ENCODE measurements at places on chromosomes 1 and 21. TPM values are rescaled to one million over a fixed set of nuclear protein-coding genes. Genes with fewer than 3 reads are reported as not detected.
A peak's percentile ranks its signal among the peaks of the same experiment; 100 is the strongest.

DNA sequence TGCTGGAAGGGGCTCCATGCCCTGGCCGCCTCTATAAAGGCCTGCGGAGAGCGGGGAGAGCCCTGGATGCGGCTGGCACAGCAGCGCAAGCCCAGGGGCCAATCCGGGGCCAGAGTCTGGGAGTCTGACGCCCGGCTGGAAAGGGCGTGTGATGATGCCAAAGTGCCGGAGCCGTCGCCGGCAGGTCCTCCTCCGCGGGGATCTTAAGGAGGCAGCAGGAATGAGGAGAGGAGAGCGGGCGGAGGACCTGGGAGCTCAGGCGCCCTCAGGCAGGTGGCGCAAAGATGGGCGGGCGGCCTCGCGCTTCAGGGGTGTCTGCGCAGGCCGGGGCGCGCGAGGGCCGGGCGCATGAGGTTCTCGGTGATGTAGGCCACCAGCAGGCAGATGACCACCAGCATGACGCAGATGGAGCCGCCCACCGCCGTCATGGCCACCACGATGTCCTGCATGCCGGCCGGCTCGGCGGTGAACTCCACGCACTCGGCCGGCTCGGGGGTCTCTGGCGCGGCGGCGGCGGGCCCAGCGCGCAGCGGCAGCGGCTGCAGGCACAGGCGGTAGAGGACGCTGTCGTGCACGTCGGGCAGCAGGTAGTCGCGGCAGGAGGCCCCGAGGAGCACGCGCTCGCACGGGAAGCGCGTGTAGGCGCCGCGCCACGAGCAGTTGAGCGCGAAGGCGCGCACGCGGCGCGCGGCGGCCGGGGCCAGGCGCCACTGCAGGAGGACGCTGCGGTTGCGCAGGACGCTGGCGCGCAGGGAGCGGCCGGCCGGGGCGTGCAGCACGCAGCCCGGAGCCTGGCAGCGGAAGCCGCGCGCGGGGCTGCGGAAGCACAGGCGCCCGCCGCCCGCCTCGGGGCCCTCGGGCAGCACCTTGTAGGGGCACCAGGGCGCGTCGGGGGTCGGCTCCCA lies 653 bp downstream of the FNDC10 start:
- peaks cover 31% of the 10 kb centered on the region for H3K27me3 ChIP-seq
- peaks cover 46% of the 10 kb centered on the region for H3K4me1 ChIP-seq
- H3K4me3 ChIP-seq: peak overlapping the region; percentile 21
- no peak overlapping the region for H3K27ac ChIP-seq
- DNase-seq: peak; percentile 63

DNA sequence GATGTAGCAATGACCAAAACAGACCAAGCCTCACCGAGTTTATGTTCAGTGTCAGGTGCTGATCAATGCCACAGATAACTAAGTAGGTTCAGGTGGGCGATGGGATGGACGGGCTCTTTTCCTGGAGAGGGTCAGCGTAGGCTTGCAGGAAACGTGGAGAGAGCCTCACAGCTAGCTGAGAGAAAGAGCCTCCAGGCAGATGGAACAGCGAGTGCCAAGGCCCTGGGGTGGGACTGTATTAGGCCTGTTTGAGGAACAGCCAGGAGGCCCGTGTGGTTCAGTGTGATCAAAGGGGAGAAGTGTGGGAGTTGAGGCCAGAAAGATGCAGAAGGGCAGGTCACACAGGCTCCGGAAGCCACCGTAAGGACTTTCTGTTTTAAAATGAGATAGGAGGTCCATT lies 7.3 kb upstream of the UTS2 start:
- H3K27me3 ChIP-seq: no peaks in the 10 kb centered on the region
- H3K36me3 ChIP-seq: no peaks in the 10 kb centered on the region
- no peaks in the 10 kb centered on the region for H3K4me1 ChIP-seq
- H3K4me3 ChIP-seq: no peak overlapping the region

GRCh38 chr21:24955275-24955961 lies 651.9 kb downstream of the MRPL39 start:
- H3K27ac ChIP-seq: no peak overlapping the region
- no peak for DNase-seq
- no peaks in the 10 kb centered on the region for H3K27me3 ChIP-seq
- H3K36me3 ChIP-seq: no peaks in the 10 kb centered on the region
- H3K4me1 ChIP-seq: no peaks in the 10 kb centered on the region

GRCh38 chr1:233089251-233089650 lies 138.8 kb downstream of the NTPCR start:
- DNase-seq: no peak
- no peaks in the 10 kb centered on the region for H3K27me3 ChIP-seq
- no peak overlapping the region for H3K27ac ChIP-seq
- H3K4me3 ChIP-seq: no peak overlapping the region
- peaks cover 6% of the 10 kb centered on the region for H3K4me1 ChIP-seq
- no peaks in the 10 kb centered on the region for H3K36me3 ChIP-seq

GRCh38 chr21:45449658-45450422 lies 44.9 kb downstream of the COL18A1 start:
- no peak for DNase-seq
- no peak overlapping the region for H3K4me3 ChIP-seq
- peaks cover 29% of the 10 kb centered on the region for H3K4me1 ChIP-seq
- H3K27ac ChIP-seq: no peak overlapping the region

GRCh38 chr1:184299406-184299790 lies 87.4 kb upstream of the C1orf21 start:
- no peak overlapping the region for H3K27ac ChIP-seq
- no peaks in the 10 kb centered on the region for H3K36me3 ChIP-seq
- H3K27me3 ChIP-seq: no peaks in the 10 kb centered on the region
- DNase-seq: no peak
- peaks cover 18% of the 10 kb centered on the region for H3K4me1 ChIP-seq

- peaks cover 10% of the 10 kb centered on the region for H3K4me1 ChIP-seq
- H3K27me3 ChIP-seq: no peaks in the 10 kb centered on the region
- H3K27ac ChIP-seq: no peak overlapping the region
- no peak overlapping the region for H3K4me3 ChIP-seq
Measured at GRCh38 chr1:184408580-184408979, 21.8 kb downstream of the C1orf21 start.

DNA sequence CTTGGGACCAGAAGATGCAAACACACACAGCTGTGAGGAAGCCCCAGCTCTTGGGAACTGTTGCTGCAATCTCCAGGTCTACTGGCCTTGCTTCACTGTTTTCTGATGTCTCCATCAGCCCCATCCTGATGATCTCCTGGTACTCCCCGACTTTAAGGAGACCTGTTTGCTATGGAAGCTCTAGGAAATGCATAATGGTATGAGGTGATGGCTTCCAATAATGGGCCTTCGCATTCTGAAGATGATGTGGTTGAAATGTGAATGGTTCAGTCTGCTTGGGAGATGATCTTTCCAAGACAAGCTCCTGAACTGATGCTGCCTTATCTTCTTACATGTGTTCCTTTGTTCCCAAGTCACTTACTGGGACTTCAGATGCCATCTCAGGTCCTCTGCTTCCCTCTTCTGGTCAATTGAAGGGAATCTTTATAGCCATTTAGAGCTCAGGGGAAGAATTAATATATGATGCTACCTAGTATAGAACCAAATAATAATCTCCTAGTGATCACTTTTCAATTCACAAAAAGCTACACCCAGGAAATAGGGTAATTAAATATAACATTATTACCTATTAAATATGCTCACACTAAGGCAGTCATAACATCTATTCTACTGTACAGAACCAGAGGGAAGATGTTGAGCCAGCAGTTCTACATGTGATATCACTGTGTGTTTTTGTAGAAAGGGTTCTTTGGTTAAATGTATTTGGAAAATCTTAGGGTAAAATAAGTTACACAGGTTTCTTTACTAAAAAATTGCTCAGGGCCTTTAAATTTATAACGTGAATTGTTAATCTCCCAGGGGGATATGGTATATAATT lies 73.9 kb upstream of the VTCN1 start:
- H3K4me3 ChIP-seq: no peak overlapping the region
- H3K27me3 ChIP-seq: no peaks in the 10 kb centered on the region
- H3K27ac ChIP-seq: no peak overlapping the region
- H3K4me1 ChIP-seq: no peaks in the 10 kb centered on the region

DNA sequence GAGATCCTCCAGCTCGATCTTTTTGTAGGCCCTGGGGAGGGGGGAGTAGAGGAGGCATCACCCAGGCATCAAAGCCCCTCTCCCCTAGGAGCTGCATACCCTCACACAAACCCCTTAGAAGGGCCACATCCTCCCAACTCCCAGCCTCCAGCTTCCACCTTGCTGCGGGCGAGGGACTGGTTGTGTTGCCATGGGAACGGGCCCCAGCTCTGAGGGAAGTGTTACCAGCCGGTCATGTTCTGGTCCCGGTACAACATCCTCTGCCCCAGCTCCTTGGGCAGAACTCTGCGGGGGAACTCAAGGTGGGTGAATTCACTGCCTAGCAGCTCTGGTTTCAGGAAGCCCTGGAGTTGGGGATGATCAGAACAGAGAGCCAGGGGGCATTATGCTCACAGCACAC lies 4.1 kb downstream of the PPM1J start:
- no peak overlapping the region for H3K27ac ChIP-seq
- H3K27me3 ChIP-seq: peaks cover 14% of the 10 kb centered on the region
- DNase-seq: no peak
- H3K4me1 ChIP-seq: peaks cover 46% of the 10 kb centered on the region
- peaks cover 2% of the 10 kb centered on the region for H3K36me3 ChIP-seq

GRCh38 chr21:37675202-37675801 lies 241.0 kb downstream of the KCNJ6 start:
- peaks cover 4% of the 10 kb centered on the region for H3K4me1 ChIP-seq
- no peaks in the 10 kb centered on the region for H3K27me3 ChIP-seq
- DNase-seq: peak; percentile 85
- no peaks in the 10 kb centered on the region for H3K36me3 ChIP-seq
- no peak overlapping the region for H3K4me3 ChIP-seq

- H3K36me3 ChIP-seq: peaks cover 22% of the 10 kb centered on the region
- no peak overlapping the region for H3K27ac ChIP-seq
- no peaks in the 10 kb centered on the region for H3K27me3 ChIP-seq
Measured at GRCh38 chr21:37240978-37241377, 26.2 kb downstream of the VPS26C start.

DNA sequence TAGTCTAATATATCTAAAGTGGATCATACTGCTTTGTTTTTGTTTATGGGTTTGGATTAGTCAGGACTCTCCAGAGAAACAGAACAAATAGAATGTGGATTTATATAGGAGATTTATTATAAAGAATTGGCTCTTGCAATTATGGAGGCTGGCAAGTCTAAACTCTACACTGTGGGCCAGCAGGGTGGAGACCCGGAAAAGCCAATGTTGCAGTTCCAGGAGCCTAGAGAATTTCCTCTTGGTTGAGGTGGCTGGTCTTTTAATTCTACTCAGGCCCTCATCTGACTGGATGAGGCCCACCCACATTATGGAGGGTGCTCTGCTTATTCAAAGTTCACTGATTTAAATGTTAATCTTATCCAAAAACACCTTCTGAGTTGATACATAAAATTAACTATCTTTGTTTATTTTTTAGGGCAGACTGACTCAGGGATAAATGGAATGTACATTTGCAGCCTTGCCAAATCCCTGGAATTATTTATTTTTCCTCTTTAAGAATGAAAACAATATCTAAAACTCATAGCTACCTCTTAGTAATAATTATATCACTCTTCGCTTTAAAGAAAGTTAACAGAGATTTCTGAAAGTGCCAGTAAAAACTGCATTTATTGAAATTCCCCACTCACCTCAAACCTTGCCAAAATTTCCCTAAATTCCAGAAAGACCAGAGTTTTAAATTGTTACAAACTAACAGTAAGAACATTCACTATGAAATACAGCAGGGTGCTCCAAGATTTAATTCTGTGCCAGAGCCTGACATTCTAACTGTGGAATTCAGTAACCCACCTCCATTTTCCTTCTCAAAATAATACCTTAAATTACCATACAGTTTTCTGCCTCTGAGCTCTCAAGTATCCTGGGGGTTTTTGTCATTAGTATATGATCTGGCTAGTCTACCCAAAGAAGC lies 36.6 kb upstream of the SSX2IP start:
- no peak overlapping the region for H3K4me3 ChIP-seq
- H3K27me3 ChIP-seq: no peaks in the 10 kb centered on the region
- DNase-seq: no peak
- H3K4me1 ChIP-seq: no peaks in the 10 kb centered on the region
- H3K27ac ChIP-seq: peak overlapping the region; percentile 12

GRCh38 chr1:51752073-51752948 lies 126.2 kb downstream of the NRDC start:
- no peaks in the 10 kb centered on the region for H3K27me3 ChIP-seq
- H3K4me3 ChIP-seq: no peak overlapping the region
- no peak for DNase-seq
- no peaks in the 10 kb centered on the region for H3K4me1 ChIP-seq
- no peak overlapping the region for H3K27ac ChIP-seq

Gene KRTAP21-2
- not detected for polyA plus RNA-seq

Gene CELA2A
- 0.72 TPM for polyA plus RNA-seq

Gene MIER1
- 18.4 TPM for polyA plus RNA-seq

Gene HAO2
- polyA plus RNA-seq: 0.27 TPM

Gene ZNF683
- 0.14 TPM for polyA plus RNA-seq

Gene USH2A
- 0.11 TPM for polyA plus RNA-seq

Gene WNT3A
- not detected for polyA plus RNA-seq

Gene GSTM5
- 37.0 TPM for polyA plus RNA-seq

Gene SPRR2F
- 1.3 TPM for polyA plus RNA-seq

Gene FAM131C
- polyA plus RNA-seq: 22.4 TPM

All from spinal cord (tissue), 10 donors.